Brain (organoid and tissue), 16 donors: ENCODE measurements at places on chromosomes 1 and 21.

DNA sequence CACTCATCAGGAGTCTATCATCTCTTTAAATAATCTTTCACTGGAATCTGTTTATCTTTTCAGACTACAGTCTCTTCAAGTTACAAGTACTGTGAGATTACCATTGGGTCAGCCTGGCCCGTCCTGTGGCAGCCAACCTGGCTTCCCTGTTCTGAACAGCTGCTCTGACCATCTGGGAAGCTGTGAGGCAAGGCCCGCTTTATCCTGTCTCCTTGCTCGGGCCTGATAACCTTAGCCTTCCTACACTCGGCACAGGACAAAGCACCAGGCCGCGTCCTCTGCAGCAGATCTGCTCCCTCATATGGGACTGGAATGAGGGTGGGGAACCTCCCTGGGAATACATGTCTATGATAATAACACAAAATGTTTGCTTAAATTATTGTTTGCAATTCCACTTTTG lies 113.3 kb downstream of the PTPN14 start:
- no peak for DNase-seq

DNA sequence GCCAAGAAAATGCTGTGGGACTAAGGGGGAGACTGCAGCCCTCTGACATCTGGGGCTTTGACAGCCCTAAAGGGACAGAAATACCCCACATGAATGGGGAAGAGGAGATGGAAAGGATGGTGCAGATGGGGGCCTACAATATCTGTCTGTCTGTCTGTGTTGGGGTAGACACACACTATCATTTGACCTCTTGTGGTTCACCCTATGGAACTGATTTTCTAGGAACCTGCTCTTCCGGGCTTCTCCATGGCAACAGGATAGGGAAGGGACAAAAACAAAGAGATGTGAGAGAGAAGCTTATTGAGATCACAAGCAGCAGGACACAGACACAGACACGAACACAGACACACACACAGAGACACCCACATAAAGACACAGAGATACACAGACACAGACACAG lies 17.1 kb downstream of the KIF21B start:
- no peak for DNase-seq

- peak; percentile 43 for DNase-seq
Observed at GRCh38 chr1:150516050-150516591, 569 bp downstream of the FALEC start.

GRCh38 chr1:177425199-177425598 lies 254.4 kb downstream of the BRINP2 start:
- no peak for DNase-seq

DNA sequence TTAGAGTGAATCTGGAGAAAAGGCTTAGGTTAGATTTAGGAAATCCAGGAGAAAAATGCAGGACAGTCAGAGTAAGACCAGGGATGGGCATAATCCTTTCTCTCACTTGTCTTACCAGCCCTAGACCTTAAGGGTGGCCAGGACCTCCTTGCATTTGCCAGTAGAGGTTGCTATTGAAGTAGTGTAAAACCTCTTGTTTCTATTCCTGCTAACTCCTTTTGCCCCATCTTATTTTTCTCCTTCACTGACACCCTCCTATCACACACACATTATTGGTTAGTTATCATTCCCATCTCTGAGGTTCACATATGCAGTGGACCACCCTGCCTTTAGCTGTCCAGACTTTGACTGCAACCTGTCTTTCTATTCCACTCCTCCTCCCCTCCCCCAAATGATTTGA lies 75.0 kb upstream of the MACF1 start:
- no peak for DNase-seq

GRCh38 chr1:70284366-70284765 lies 63.2 kb downstream of the SRSF11 start:
- DNase-seq: no peak

DNA sequence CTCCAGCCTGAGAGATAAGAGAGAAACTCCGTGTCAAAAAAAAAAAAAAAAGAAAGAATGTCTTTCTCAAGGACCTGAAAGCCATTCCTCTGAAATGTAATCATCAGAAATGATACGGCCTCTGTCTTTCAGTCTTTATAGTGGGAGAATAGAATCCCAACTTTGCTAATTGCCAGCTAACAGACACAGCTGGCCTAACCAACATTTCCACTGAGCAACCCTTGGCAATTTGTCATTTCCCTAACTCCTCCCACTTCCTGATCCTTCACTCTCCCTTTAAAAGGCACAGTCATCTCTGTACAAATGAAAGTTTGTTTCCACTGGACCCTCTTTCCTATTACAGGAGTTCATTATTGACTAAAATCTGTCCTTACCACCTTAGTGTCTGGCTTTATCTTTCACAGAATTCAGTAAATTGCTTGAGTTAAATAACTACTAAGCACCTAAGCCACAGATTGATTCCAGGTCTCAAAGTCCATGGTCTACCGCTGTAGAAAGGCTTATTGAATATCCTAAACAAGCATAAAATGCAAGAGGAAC lies 4.3 kb upstream of the CBR1 start:
- DNase-seq: no peak

- DNase-seq: no peak
Observed at GRCh38 chr21:45266518-45267389, 20.9 kb downstream of the POFUT2 start.

DNA sequence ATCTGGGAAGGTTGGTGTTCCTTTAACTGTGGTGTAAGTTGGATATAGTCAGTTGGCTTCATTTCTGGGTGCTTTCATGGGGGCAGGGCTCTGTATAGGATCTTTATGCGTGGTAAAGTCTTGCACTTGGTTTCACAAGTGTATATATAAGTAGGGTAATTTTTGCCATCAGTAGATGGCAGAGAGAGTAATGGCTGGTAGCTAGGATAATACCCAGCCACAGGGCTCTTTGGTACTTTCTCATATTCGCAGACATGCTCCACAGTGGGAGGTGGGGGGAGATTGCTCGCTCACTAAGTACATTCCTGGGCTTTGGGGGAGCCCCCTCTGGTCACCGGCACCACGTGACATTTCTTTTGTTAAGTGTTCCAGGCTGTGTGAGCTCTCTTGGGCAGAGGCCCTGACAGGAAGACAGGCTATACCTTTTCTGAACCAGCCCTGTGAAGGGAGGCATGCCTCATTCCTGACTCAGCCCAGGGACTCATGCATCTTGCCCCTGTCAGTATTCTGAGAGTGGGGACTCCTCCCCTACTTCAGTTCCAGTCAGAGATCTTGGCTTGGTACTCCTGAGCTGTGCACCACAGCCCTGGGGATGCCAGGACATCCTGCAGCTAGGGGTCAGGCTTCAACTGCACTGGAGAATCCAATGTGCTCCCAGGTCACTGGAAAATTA lies 37.6 kb downstream of the FCRL2 start:
- no peak for DNase-seq

DNA sequence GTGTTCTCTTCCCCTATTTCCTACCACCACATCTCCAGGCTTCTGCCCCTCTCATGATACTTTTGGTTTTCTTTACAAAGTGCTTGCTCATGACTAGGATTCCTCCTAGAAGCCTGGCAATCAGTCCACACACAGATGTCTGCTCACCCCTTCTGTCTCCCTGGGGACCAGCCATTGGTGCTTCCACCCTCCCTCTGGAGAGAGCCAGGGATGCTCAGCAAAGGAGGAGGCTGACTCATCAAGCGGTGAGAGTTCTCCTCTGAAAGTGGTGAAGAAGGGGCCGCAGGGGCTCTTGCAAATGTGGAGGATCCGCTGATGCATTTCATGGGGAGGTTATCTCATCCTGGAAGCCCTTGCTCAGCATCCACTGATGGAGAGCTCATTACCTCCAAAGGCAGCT lies 14.5 kb downstream of the NT5C1A start:
- DNase-seq: no peak

DNA sequence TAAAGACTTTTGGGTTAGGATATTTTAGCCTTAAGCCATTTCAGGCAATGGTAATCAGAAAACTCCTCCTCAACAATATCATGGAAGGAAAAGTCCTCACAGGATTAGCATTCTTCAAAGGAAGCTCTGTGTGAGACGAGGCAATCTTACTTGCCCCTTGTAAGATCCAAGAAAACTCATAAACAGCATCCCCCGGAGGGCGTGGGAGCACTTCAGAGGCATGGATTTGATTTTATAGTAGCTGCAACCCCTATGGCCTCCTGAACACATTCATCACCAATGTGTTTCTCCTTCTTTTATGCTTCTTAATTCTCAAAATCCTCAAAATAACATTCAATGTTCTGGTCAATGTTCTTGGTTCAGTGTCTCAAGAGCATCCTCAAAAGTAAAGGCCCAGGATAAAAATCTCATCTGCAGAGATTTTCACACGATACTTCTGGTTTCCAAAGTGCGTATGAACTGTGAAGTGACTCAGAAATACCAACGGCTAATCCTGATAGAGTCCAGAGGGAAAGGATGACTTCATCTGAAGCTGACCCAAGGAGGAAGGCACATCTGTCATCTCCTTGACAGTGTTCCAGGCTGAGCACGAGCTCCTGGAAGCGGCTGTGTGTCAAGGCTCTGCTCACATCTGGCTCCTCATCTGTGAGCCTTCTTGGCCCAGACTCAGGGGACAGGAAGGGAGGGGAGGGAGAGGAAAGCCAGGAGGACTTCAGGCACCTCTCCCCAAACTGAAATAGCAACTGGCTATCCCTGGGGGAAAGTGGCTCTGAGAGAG lies 49.3 kb upstream of the PSEN2 start:
- no peak for DNase-seq

- DNase-seq: no peak
Observed at GRCh38 chr1:20149601-20150325, 10.6 kb downstream of the PLA2G2F start.

- DNase-seq: peak; percentile 66
Observed at GRCh38 chr1:228902781-228903433, 167.6 kb downstream of the RHOU start.

GRCh38 chr1:114901814-114902213 lies 47.2 kb downstream of the SYCP1 start:
- DNase-seq: peak; percentile 2

DNA sequence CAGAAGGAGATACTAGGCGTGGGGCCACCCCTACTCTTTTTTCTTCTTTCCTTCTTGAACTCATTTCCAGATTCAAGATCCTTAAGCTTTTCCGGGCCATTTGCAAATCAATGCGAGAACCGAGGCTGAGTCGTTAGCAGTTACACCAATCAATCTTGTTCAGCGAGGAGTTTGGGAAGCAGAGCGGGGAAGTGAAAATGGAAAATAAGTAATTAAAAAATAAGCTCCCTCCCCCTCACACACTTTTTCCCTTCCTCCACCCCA lies 1.7 kb upstream of the NEGR1 start:
- DNase-seq: no peak

- peak; percentile 13 for DNase-seq
Observed at GRCh38 chr1:82562448-82562847, 761.7 kb downstream of the ADGRL2 start.

DNA sequence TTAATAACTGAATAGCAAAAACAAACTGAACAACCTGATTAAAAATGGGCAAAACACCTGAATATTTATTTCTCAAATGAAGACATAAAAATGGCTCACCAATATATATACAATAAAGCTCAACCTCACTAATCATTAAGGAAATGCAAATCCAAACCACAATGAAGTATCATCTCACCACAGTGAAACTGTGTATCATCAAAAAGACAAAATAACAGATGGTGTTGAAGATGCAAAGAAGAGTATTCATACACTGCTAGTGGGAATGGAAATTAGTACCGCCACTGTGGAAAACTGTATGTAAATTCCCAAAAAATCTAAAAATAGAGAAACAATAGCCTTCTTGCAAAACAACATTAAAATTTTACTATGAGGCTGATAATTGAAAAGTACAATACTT lies 1660.1 kb upstream of the B3GALT2 start:
- no peak for DNase-seq

GRCh38 chr1:54263601-54264226 lies 63.7 kb downstream of the MRPL37 start:
- no peak for DNase-seq

GRCh38 chr1:89483010-89483756 lies 41.4 kb upstream of the LRRC8B start:
- DNase-seq: peak; percentile 93

GRCh38 chr1:156993426-156994147 lies 52.0 kb downstream of the ARHGEF11 start:
- DNase-seq: no peak

GRCh38 chr1:39305555-39305954 lies 101.1 kb downstream of the MACF1 start:
- no peak for DNase-seq

- DNase-seq: no peak
Observed at GRCh38 chr1:32813941-32814739, 3.0 kb downstream of the YARS1 start.

GRCh38 chr1:33346927-33347649 lies 26.2 kb upstream of the A3GALT2 start:
- DNase-seq: no peak
